Spinal cord (tissue), 10 donors: ENCODE measurements at places on chromosomes 2 and 18. TPM values are rescaled to one million over a fixed set of nuclear protein-coding genes. Genes with fewer than 3 reads are reported as not detected.

Gene DAPL1
- 1.1 TPM for polyA plus RNA-seq

- H3K4me3 ChIP-seq: no peak overlapping the region
- no peaks in the 10 kb centered on the region for H3K36me3 ChIP-seq
- peaks cover 11% of the 10 kb centered on the region for H3K4me1 ChIP-seq
- H3K27ac ChIP-seq: no peak overlapping the region
- peaks cover 14% of the 10 kb centered on the region for H3K27me3 ChIP-seq
Observed at GRCh38 chr18:31103423-31103822, 1.2 kb upstream of the DSC2 start.

- DNase-seq: no peak
- H3K27ac ChIP-seq: no peak overlapping the region
- H3K36me3 ChIP-seq: no peaks in the 10 kb centered on the region
- no peaks in the 10 kb centered on the region for H3K27me3 ChIP-seq
- no peak overlapping the region for H3K4me3 ChIP-seq
Observed at GRCh38 chr2:225937625-225938187, 538.2 kb downstream of the NYAP2 start.

Gene ATP6V1B1
- 0.40 TPM for polyA plus RNA-seq

Gene ASPRV1
- polyA plus RNA-seq: 7.0 TPM

- DNase-seq: no peak
- H3K27ac ChIP-seq: no peak overlapping the region
- no peaks in the 10 kb centered on the region for H3K36me3 ChIP-seq
- no peaks in the 10 kb centered on the region for H3K27me3 ChIP-seq
Observed at GRCh38 chr2:29490045-29490444, 374.8 kb downstream of the CLIP4 start.

DNA sequence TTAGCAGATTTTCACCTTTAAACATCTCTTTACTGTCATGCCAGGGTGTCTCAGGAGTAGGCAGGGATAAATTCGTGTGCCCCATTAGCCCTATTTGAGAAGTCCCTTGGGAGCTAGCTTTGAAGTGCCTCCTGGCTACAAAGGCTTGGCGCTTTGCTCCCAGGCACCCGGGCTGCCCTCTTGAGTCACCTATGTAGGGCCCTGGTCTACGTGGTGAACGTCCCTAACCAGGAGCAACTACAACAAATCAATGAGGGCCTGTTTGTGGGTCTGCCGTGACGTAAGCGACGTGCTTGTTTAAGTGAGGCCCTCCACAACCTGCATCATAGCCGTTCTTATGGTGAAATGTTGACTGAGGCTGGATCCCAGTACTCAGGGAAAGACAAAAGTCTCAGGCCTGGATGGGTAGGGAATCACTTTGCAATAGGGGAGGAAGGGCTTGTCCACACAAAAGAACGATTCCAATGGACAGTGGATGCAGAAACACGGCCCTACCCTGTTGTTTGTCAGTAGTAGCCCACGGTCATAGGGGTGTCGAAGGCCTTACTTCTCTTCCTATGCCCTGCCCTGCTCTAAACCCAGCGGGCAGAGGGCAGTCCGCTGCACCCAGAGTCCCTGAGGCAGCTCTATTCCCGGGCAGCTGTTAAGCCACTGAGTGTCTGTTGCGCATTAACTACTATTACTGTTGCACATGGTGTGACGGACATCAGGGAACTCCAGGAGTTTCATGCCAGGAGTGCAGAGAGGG is 93.9 kb downstream of the INHBB start:
- H3K4me1 ChIP-seq: peaks cover 29% of the 10 kb centered on the region
- no peaks in the 10 kb centered on the region for H3K36me3 ChIP-seq
- no peak for DNase-seq
- no peak overlapping the region for H3K4me3 ChIP-seq
